ENCODE measurements at places on chromosomes 7 and 10.

- DNase-seq = no peak
Observed at GRCh38 chr7:108455551-108455997, 662 bp downstream of the NRCAM start.

DNA sequence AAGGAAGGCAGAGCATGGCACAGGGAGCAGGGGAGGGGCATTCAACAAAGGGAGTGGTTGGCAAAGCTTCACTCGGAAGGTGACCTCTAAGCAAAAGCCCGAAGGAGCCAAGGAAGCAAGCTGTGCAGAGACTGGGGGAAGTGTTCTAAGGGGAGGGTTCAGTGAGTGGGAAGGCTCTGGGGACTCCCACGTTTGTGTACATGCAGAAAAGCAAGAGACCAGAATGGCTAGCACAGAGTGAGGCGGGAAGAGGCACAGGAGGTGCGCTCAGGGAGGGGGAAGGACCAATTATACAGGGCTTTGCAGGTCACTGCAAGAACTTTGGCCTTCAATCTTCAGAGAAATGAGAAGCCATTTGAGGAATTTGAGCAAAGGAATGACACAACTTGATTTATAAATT is 7.4 kb downstream of the ARHGAP21 start:
- no peak for DNase-seq

DNA sequence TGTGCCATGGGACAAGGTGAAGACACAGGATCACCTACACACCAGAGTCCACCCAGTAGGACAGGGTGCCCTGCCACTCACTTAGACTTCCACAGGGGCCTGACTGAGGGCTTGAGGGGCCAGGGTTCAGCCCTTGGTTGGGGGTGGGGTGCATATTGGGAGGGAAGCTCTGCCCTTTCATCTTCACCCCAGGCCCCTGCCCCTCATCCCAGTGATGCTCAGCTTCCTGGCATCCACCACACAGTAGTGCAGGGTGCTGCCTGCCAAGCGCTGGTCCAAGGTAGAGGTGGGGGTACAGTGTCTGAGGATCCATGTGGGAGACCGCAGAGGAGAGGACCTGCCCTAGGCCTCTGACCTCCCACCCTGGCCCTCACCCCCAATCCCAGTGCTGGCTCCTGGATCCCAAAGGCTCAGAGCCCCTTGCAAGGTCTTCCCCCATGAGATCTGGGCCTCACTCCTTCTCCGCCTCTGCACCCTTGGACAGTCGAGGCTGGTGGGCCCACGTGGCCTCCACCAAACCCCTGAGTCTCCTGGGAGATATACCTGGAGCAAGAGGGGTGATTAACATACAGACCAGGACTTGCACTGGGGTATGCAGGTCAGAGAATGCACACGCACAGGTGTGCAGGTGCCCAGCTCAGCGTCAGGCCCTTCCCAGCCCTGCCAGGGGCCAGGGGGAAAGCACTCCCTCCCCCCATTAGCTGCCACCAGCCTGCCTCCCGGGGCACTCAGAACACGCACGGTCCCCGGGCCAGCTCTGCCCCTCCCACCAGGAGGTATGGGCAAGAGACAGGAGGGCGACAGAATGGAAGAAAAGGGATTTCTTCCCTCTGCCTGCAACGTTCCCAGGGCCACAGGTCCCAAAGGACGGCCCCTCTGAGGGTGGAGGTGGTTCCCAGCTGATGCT is 8.6 kb upstream of the IRF5 start:
- DNase-seq = no peak

GRCh38 chr10:77865580-77866324 is 60.8 kb downstream of the DLG5 start:
- no peak for DNase-seq

DNA sequence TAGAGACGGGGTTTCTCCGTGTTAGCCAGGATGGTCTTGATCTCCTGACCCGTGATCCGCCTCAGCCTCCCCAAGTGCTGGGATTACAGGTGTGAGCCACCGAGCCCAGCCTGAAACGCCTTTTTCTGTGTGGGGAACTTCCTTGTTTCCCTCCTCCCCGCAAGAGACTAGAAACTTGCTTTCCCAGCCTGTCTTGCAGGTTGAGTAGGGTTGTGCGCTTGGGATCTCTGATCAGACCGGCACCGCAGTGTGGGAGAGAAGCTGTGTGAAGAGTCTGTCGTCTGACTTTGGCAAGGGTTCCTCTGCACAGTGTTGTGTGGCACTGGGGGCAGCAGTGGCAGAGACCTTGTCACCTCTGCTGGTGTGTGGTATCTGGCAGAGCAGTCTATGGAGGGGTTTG is 28.9 kb downstream of the RBM17 start:
- no peak for DNase-seq

GRCh38 chr10:24502006-24502405 is 221.7 kb downstream of the ARHGAP21 start:
- DNase-seq = no peak

Data from stimulated activated CD4-positive, alpha-beta T cell treated with anti-CD3 and anti-CD28 coated beads, Interleukin-15, amount 100 ng/mL, for 1 hour (primary cell).